Stimulated activated CD4-positive, alpha-beta T cell treated with anti-CD3 and anti-CD28 coated beads, Interleukin-1b, Interleukin-23, amount 100 ng/mL, for 1 hour (primary cell): ENCODE measurements at places on chromosomes 3 and 15.

DNA sequence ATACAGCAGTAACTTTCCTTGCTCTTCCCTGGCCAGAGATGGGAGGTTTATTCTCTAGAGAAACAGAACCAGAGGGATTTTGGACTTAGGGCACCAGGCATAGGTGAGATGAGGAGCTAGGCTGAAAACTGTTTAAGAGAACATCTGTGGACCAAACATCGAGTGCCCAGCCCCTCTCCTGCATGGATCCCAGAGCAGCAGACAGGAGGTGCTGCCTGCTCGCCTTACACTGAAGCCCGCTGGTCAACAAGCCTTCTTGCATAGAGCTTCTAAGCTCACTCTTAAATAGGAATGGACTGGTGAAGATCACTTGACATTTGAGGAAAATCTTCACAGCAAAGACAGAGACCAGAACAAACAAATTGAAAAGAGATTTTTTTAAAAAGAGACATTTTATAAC is 41.2 kb downstream of the PARP15 start:
- no peak for DNase-seq

- DNase-seq = no peak
These were observed 135.0 kb downstream of the TFG start for GRCh38 chr3:100844063-100844936.

- no peak for DNase-seq
These were observed 29.1 kb upstream of the SUCLG2 start for GRCh38 chr3:67683522-67683921.

- no peak for DNase-seq
These were observed 739.4 kb downstream of the MCTP2 start for GRCh38 chr15:94970802-94971201.

GRCh38 chr3:187951452-187952190 is 202.3 kb upstream of the LPP start:
- DNase-seq = no peak

GRCh38 chr3:7574435-7574834 is 713.5 kb downstream of the GRM7 start:
- DNase-seq = no peak

DNA sequence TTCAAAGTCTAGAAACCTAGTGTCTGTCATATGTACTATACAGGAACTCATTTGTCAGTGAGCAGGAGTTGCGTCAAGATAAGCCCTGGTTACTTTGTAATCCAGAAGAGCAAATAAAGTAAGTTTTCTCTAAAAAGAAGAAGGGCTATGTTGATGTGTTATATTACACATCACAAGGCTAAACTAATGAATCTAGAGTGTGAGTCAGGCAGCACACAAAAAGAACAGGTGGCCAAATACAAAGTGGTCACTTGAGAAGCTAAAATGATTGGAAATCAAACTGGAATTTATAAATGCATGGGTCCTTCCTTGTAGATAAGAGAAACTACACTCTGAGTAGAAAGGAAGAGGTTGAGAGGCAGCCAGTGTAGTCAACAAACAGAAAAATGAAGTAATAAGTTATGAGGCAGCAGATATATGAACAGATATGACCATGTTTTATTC is 771.6 kb downstream of the DIPK2A start:
- no peak for DNase-seq

GRCh38 chr3:136516656-136517055 is 235.5 kb downstream of the STAG1 start:
- no peak for DNase-seq

DNA sequence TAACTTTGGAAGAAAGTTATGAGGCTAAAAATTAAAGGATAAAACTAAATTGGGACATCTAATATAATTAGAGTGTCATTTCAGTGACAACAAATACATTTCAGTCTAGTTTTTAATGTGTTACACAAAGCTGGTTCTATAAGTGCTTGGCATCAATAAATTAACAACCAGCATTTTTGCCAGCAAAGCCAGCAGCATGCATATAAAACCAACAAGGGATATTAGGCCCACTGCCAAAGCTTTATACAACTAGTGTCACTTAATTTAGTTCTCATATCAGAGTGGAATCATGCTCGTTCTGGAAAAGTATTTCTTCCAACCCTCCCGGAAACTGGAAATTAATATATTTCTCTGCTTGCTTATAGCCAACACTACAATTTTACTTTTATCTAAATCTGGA is 88.8 kb downstream of the THBS1 start:
- DNase-seq = no peak

- DNase-seq = no peak
These were observed 36.2 kb downstream of the GLB1 start for GRCh38 chr3:33060609-33061337.

DNA sequence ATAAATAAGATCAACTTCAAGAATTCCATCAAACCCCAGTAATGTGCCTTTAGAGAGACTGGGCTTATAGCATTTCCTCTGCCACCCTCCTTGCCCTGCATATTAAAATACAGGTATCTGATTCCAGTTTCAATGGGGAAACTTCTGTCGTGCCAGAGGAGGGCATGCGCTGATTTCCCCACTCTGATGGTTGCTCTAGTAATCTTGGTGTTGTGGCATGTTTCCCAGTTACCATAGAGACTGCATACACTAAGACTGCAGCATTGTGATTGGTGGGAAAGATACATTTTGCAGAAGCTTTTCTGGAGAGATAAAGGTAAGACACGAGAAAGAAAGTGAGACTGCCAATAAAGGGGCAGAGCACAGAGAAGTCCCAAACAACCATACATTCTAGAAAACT is 225.6 kb downstream of the TIGIT start:
- DNase-seq = no peak

- DNase-seq = no peak
These were observed 30.9 kb downstream of the CCNL1 start for GRCh38 chr3:157128771-157129681.

GRCh38 chr3:13621381-13622221 is 72.7 kb downstream of the FBLN2 start:
- DNase-seq = no peak

DNA sequence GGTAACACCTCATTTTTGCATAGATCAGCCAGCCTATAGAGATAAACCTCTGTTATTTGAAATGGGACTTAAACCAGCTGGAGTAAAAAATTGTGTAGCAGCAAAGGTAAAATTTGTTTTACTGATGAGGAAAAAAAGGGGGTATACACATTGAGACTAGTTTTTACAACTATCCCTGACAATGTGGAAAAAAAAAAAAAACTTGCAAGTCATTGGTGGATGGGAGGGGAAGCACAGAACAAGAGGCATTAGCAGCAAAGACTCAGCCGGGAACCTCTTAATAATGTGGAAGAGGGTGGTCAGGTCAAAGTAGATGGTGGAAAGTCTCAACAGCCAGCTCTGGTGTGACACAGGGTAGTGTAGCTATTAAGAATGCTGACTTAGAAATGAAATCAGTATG is 14.5 kb downstream of the FBXO22 start:
- no peak for DNase-seq

GRCh38 chr3:170007031-170007663 is 30.6 kb upstream of the GPR160 start:
- DNase-seq = no peak

DNA sequence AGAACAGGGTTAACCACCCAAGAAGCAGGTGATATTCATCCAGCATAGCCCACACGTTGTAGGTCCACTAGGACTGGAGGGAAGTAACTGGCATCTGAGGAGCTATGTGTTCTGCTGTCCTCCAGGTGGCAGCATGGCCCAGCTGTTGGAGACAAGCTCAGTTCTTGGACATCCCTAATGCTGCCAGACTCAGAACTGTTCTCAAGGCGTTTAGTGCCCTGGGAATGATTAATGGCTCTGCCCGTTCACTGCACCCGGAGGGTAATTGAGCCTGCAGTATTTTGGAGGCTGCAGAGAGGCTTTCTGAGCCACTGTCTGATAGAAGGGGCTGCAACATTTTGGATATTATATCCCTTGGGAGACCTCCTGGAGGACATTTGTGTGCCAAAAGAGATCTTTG is 521.3 kb upstream of the SEMA6D start:
- no peak for DNase-seq

GRCh38 chr3:53700441-53700840 is 145.8 kb downstream of the CHDH start:
- DNase-seq = no peak

DNA sequence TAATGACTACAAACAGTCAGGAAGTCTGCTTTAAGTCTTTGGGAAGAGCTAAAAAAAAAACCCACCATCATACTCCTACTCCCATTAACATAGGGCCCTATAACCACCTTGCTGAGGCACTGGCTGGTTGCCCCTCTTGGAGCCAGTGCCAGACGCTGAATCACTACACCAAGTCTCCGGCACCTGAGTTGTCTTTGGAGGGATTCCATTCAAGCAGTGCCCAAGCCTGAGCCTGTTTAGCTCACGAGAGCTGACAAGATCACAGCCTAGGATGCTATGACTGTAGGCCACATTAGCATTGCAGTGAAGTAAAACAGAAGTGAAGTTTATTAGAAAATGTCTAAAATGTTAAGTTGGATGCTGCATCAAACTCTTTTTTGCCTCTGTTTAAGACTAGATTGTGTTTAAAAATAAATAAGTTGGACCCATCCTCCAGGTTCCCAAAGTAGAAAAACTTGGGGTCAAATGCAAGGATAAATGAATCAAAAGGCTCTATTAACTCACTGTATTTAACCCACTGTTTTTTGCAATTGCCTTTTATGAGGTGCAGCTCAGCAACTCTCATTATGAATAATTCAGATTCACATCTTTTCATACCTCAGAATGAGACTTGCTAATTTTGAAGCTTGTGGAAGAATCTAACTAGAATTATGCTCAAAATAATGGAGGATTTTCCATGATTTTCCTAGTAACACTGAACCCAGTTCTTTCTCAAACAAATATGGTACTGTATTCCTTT is 461.9 kb downstream of the FOXP1 start:
- DNase-seq = no peak

- DNase-seq = no peak
These were observed 180.7 kb upstream of the LMCD1 start for GRCh38 chr3:8320711-8321458.

GRCh38 chr3:110928016-110928662 is 143.5 kb upstream of the NECTIN3 start:
- no peak for DNase-seq

- DNase-seq = no peak
These were observed 500 bp downstream of the PARP6 start for GRCh38 chr15:72271895-72272212.

- no peak for DNase-seq
These were observed 452.1 kb upstream of the RASGRP1 start for GRCh38 chr15:39016706-39017105.

- no peak for DNase-seq
These were observed 153.0 kb downstream of the THRB start for GRCh38 chr3:24341668-24342067.

GRCh38 chr15:101244889-101245668 is 6.8 kb downstream of the CHSY1 start:
- DNase-seq = no peak

DNA sequence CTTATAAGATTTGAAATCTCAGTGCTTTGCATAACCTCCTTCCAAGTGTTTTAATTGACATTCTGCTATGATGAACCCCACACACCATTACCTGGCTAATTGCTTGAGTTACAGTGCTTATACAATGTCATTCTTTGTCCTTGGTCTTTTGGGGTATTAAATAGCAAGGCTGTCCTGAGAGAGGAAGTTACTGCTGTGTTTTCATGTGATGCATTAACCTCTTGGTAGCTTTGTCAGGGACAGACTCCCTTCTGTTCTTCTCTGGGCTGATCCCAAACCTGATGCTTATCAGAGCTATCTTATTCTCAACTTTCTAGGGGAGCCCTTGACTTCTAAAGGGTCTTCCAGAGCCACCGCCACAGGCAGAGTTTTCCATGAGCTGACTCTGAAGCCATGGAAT is 12.4 kb upstream of the OTOL1 start:
- DNase-seq = no peak

DNA sequence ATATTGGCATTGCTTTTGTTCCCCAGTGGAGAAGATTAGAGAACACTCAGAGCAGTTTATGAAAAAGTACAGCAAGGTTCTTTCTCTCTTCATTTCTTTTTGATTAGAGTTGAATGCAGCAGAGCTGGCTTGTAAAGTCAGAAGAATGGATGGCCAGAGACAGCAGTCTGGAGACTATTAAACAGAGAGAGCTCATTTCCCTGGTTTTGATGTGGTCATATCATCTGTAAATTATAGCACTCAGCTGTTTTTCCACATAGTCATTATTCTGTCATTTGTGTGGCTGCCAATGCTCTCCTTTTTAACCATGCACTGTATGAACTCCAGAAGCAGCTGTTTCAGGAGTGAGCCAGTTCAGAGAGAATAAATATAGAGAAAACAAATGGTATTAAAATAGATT is 177.4 kb upstream of the CRBN start:
- DNase-seq = no peak

GRCh38 chr3:37812499-37812896 is 49.2 kb upstream of the CTDSPL start:
- DNase-seq = no peak

DNA sequence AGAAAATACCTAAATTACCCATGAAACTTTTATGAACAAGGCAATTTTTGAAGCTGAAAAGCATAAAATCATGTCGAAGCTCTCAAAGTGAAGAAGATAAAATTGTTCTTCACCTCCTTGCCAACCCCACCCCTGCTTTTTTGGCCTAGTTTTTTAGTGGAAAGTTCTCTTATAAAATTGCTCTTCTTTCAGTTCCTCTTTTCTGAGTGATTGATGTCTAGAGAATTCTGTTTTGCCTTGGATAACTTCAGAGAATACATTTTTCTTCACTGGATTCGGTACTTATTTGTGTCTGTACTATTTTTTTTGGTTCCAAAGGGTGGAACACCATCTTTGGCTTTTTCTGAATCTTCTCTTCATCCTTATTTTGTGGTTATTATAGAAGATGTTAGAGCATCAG is 25.0 kb upstream of the PYDC2 start:
- DNase-seq = no peak

- DNase-seq = no peak
These were observed 62.6 kb downstream of the OSBPL10 start for GRCh38 chr3:31918179-31919150.

- no peak for DNase-seq
These were observed 12.5 kb downstream of the DPH6 start for GRCh38 chr15:35533130-35534110.

DNA sequence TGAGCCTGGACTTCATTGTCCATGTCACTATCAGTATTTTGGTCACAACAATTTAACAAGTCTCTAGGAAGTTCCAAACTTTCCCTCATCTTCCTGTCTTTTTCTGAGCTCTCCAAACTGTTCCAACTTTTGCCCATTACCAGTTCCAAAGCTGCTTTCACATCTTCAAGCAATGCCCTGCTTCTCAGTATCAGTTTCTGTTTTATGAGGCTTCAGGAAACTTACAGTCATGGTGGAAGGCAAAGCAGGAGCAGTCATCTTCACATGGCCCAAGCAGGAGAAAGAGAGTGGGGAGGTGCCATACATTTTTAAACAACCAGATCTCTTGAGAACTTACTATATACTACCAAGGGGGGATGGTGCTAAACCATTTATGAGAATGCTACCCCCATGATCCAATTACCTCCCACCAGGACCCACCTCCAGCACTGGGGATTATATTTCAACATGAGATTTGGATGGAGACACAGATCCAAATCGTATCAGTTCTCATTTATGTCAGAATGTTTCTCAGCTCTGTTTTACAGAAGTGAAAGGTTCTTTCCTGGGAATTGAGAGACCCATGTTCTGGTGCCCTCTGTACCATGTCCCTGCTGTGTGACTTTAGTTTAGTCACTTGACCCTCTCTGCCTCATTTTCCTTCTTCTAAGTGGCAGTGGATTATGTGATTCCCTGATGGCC is 169.7 kb downstream of the PLCL2 start:
- DNase-seq = no peak
